Esophagus muscularis mucosa (tissue), 4 donors: ENCODE measurements at places on chromosomes 7 and 10. TPM values are rescaled to one million over a fixed set of nuclear protein-coding genes. Genes with fewer than 3 reads are reported as not detected.

The GRID1 gene
- total RNA-seq = 1.2 TPM

The TMEM139 gene
- total RNA-seq = not detected

The SH2B2 gene
- total RNA-seq = 7.9 TPM

The AS3MT gene
- total RNA-seq = 8.3 TPM

The WEE2 gene
- total RNA-seq = not detected

The MAT1A gene
- not detected for total RNA-seq

The PILRA gene
- total RNA-seq = 8.8 TPM

The IDI2 gene
- not detected for total RNA-seq

The SHOC2 gene
- total RNA-seq = 56.2 TPM

The PHKG1 gene
- 1.7 TPM for total RNA-seq

The ZNF804B gene
- total RNA-seq = not detected

The SFRP4 gene
- total RNA-seq = 3.0 TPM

The RBM33 gene
- total RNA-seq = 34.5 TPM

The COL28A1 gene
- 15.1 TPM for total RNA-seq

The PDGFA gene
- 184 TPM for total RNA-seq

The ADAM12 gene
- total RNA-seq = 0.83 TPM

The SLC26A3 gene
- total RNA-seq = 4.5 TPM

The ZMIZ2 gene
- total RNA-seq = 12.4 TPM

The EPO gene
- not detected for total RNA-seq

The AKR1C2 gene
- 9.9 TPM for total RNA-seq

The CCL24 gene
- total RNA-seq = not detected

The NEUROD6 gene
- total RNA-seq = not detected

The CYP3A5 gene
- 3.3 TPM for total RNA-seq

The ATRNL1 gene
- 7.6 TPM for total RNA-seq

The PTN gene
- total RNA-seq = 5.4 TPM

The GRM3 gene
- total RNA-seq = not detected
